ENCODE measurements at places on chromosomes 5 and 9. TPM values are rescaled to one million over a fixed set of nuclear protein-coding genes. Genes with fewer than 3 reads are reported as not detected.

Gene C6
- polyA plus RNA-seq = 2.4 TPM

Gene SPINK7
- not detected for polyA plus RNA-seq

Gene PIP5KL1
- polyA plus RNA-seq = 1.5 TPM

Gene MAPKAP1
- 73.8 TPM for polyA plus RNA-seq

Gene PCDHA12
- 0.20 TPM for polyA plus RNA-seq

Gene PPP2R2B
- polyA plus RNA-seq = 4.6 TPM

Gene PELO
- 27.9 TPM for polyA plus RNA-seq

Gene NFIB
- polyA plus RNA-seq = 15.0 TPM

Gene PCDHA10
- polyA plus RNA-seq = 0.81 TPM

Gene FAXDC2
- polyA plus RNA-seq = 21.7 TPM

Gene CMBL
- 29.4 TPM for polyA plus RNA-seq

Gene HK3
- polyA plus RNA-seq = 53.6 TPM

Gene PCDHGA10
- polyA plus RNA-seq = 2.2 TPM

Gene FGF10
- polyA plus RNA-seq = 1.0 TPM

Gene CSF2
- polyA plus RNA-seq = not detected

Gene SPINK13
- polyA plus RNA-seq = 2.1 TPM

Gene SAXO1
- polyA plus RNA-seq = not detected

Gene SPINK5
- 0.40 TPM for polyA plus RNA-seq

Gene SPATA31A3
- not detected for polyA plus RNA-seq

Gene RGS7BP
- 0.54 TPM for polyA plus RNA-seq

Gene BRD8
- 74.9 TPM for polyA plus RNA-seq

Gene SLC25A2
- polyA plus RNA-seq = 0.07 TPM

Gene CDC14B
- 8.9 TPM for polyA plus RNA-seq

Gene ADAMTSL1
- polyA plus RNA-seq = 4.9 TPM

Gene HACD4
- 2.6 TPM for polyA plus RNA-seq

Gene IL17B
- 9.7 TPM for polyA plus RNA-seq

Gene APBB3
- polyA plus RNA-seq = 25.6 TPM

Gene ERCC6L2
- 5.6 TPM for polyA plus RNA-seq

Gene CDH9
- polyA plus RNA-seq = 0.13 TPM

Gene GRXCR2
- not detected for polyA plus RNA-seq

Gene PAM
- 314 TPM for polyA plus RNA-seq

Gene NCS1
- polyA plus RNA-seq = 33.8 TPM

Gene AQP7
- polyA plus RNA-seq = 3.5 TPM

Gene GLDC
- 0.16 TPM for polyA plus RNA-seq

Gene SPINK6
- not detected for polyA plus RNA-seq

Gene SCGB3A1
- polyA plus RNA-seq = 1.8 TPM

Gene INSL6
- not detected for polyA plus RNA-seq
